ENCODE measurements at places on chromosomes 12 and 14.

DNA sequence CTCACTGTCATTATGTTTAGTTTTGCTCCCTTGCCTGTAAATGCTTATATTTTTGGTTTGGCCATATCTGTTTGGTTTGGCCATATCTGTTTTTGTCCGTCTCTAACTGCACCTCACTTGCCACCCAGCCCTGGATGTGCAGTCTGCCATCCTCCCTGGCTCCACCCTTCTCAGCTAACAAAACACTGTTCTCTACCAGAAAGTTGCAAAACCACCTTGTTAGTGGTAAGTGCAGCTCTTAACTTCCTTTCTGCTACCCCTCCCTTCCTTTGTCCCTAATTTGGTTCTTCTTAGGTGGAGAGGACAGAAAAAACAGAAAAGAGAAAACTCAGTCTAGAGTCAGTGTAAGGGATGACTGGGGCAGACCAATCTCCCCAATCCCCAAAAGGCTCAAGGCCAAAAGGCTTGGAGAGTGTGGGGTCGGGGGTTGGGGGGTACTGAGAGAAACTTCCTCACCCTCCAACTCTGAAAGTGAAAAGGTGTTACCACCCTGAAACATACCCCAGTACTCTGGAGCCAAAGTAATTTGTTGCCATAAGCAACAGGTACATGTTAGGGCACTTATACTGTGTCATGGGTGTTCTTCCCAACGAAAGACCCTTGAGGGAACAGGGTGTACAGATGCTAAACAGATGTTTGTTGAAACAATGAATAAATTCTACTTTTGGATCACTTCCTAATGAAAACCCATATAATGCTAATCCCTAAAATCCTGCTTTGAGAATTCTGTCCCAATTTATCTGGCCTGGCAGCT, 5.0 kb downstream of the BIN2 start:
- DNase-seq: no peak

GRCh38 chr12:47989023-47989417, 15.3 kb downstream of the COL2A1 start:
- no peak for DNase-seq

- no peak for DNase-seq
Observed at GRCh38 chr12:57044468-57044867, 5.5 kb downstream of the MYO1A start.

- DNase-seq: no peak
Observed at GRCh38 chr12:15786772-15787171, 2.4 kb downstream of the EPS8 start.

DNA sequence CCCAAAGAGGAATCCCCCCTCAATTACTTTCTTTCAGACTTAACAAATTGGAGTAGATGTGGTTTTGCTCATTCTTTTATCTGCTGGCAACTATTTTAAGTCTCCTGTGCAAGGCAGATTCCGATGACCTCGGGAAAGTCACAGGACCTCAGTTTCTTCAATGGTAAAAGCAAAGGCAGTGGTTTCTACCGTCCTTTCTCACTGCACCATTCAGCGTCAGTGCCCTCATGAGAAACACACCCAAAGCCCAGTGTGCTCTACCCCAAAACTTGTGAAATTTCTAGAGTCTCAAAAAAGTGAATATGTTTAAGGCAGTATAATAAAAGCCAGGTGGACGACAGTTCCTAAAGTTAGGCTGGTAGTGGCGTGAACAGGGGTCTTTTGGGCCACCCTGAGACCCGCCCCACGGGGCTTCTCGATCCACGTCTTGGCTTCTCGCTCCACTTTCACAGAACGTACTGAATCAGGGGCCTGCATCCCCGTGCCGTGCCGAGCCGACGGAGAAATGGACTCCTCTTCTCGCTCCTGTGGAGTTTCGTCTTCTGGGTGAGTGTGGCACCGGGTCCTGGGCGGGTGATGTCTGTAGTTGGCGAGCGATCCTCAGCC, 1.3 kb upstream of the ARHGAP5 start:
- no peak for DNase-seq

- no peak for DNase-seq
Observed at GRCh38 chr14:79825046-79825521, 386.2 kb downstream of the DIO2 start.

DNA sequence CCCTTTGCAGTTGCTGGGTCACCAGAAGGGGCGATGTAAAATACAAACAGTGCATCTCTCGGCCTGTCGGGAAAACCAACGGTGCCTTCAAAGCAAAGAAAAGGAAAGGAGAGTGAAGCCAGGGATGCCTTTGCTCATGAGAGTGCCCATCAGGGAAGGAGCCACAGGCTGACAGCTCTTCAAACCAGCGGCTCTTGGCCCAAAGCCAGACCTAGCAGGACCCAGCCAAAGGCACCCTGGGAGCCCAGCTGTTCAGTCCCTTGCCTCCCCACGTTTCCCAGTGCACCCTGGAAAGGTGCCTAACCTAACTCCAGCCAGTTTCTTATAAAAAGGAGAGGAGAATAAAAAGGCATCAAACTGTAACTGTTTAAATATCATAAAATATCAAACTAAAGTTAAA, 29.2 kb downstream of the PRMT8 start:
- no peak for DNase-seq

- DNase-seq: no peak
Observed at GRCh38 chr12:107221913-107222312, 128.6 kb upstream of the CRY1 start.

GRCh38 chr14:41749429-41749828, 142.8 kb downstream of the LRFN5 start:
- DNase-seq: no peak

DNA sequence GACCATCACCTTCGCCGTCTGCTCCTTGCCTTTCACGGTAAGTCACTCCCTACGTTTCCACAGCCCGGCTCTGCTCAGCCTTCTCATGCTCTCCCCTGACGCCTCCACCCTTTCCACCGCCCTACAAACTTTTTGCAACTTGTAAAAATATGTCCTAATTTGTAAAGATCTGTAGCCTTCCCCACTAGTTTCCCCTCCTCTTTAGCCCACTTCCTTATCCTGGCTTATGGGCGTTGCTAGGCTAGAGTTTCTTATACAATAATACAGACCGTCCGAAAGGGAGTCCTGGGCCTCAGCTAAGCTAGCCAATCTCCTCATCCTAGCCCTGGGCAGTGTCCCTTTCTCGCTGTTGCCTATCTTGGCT, 1.2 kb downstream of the PTGER2 start:
- no peak for DNase-seq

- no peak for DNase-seq
Observed at GRCh38 chr12:118704527-118705241, 276.7 kb upstream of the SRRM4 start.

- no peak for DNase-seq
Observed at GRCh38 chr14:63283884-63284248, 34.9 kb downstream of the GPHB5 start.

- DNase-seq: no peak
Observed at GRCh38 chr14:82390586-82390985, 856.9 kb upstream of the SEL1L start.
